ENCODE measurements at places on chromosomes 13 and 19.

DNA sequence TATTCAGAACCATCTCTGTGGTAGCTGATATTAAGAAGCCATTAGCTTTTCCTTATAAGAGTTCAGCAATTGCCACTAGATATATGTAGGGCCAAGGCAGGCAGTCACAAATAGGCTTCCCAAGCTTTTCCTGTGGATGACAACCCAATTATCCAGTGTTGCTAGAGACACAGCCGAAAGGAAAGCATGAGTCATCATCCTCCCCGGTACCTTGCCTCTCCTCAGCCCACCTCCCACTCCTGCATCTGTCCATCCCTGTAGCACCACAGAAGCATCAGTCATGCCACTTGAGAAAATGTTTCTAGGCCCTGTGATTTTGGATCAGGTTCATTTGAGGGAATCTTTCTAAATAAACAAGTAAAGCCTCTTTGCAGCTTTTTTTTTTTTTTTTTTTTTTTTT, 204.3 kb downstream of the DNAJC15 start:
- H3K27me3 ChIP-seq = no peaks in the 10 kb centered on the region
- no peak overlapping the region for H3K27ac ChIP-seq
- no peaks in the 10 kb centered on the region for H3K4me1 ChIP-seq
- DNase-seq = no peak
- H3K4me3 ChIP-seq = no peak overlapping the region

GRCh38 chr13:70016116-70016515, 91.5 kb upstream of the ATXN8OS start:
- no peaks in the 10 kb centered on the region for H3K27me3 ChIP-seq
- no peak overlapping the region for H3K27ac ChIP-seq
- no peak for DNase-seq
- H3K4me3 ChIP-seq = no peak overlapping the region
- H3K36me3 ChIP-seq = no peaks in the 10 kb centered on the region
- no peaks in the 10 kb centered on the region for H3K4me1 ChIP-seq

- H3K4me1 ChIP-seq = peaks cover 8% of the 10 kb centered on the region
- no peak overlapping the region for H3K4me3 ChIP-seq
- no peak overlapping the region for H3K27ac ChIP-seq
- no peaks in the 10 kb centered on the region for H3K36me3 ChIP-seq
- peaks cover 2% of the 10 kb centered on the region for H3K27me3 ChIP-seq
These were observed 106.1 kb downstream of the COL4A2 start for GRCh38 chr13:110413016-110413675.

DNA sequence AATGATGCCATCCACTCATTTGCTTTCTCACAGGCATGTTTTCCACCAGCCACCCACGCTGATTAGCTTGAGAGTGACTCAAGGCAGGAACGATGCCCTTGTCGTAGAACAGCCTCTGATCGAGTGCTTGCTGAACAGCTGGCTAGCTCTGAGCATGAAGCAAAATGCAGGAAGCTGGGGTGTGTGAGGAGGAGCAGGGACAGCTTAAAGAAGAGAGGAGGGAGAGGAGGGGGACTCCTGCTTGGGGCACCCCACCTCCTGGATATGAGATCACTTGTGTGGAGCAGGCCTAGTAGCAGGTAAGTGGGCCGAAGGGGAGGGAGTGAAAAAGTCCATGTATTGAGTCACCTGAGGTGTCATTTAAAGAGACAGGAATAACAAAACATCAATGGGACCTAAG, 48.8 kb downstream of the IRS2 start:
- H3K4me3 ChIP-seq = no peak overlapping the region
- no peak for DNase-seq
- H3K27me3 ChIP-seq = no peaks in the 10 kb centered on the region

DNA sequence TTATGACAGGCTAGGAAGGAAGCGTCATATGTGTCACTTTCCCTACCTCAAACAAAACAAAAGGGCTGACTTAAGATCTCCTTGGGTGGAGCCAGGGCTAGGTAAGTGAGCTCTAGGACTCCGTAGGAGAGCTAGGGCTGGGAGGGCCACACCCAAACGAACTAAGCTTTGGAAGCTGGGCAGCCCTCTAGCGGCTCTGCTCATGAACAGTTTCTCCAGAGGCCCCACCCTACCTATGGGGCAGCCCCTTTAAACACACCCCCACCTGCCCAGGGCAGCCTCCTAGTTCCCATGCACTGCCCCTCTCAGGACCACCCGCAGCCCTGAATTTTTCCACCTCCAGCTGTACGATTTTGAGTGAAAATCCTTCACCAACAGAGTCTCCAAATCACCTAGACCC, 3.5 kb downstream of the PEG3 start:
- no peaks in the 10 kb centered on the region for H3K36me3 ChIP-seq
- peaks cover 23% of the 10 kb centered on the region for H3K27me3 ChIP-seq
- no peak overlapping the region for H3K27ac ChIP-seq
- no peak overlapping the region for H3K4me3 ChIP-seq
- DNase-seq = no peak

DNA sequence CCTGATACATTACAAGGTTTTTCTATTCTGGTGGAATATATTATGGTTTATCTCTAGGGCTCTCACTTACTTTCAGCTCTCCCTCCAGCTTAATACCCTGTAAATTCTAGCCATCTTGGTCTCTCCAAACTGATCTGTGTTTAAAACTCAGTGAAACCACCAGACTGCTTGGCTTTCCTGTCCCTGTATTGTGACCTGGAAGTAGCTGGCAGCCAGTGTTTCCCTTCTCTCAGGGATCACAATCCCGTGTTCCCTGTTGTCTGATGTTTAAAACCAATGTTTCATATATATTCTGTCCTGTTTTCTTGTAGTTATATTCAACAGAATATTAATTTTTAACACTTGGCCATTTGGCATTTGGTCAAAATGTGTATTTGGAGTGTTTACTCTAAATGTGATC, 8.0 kb downstream of the AKAP11 start:
- H3K4me1 ChIP-seq = peaks cover 9% of the 10 kb centered on the region
- DNase-seq = no peak
- H3K4me3 ChIP-seq = no peak overlapping the region
- H3K27ac ChIP-seq = no peak overlapping the region
- no peaks in the 10 kb centered on the region for H3K27me3 ChIP-seq
- no peaks in the 10 kb centered on the region for H3K36me3 ChIP-seq

- no peaks in the 10 kb centered on the region for H3K4me1 ChIP-seq
- no peak overlapping the region for H3K4me3 ChIP-seq
- H3K27me3 ChIP-seq = no peaks in the 10 kb centered on the region
- H3K27ac ChIP-seq = no peak overlapping the region
These were observed 104.3 kb upstream of the PCDH17 start for GRCh38 chr13:57527114-57527735.

DNA sequence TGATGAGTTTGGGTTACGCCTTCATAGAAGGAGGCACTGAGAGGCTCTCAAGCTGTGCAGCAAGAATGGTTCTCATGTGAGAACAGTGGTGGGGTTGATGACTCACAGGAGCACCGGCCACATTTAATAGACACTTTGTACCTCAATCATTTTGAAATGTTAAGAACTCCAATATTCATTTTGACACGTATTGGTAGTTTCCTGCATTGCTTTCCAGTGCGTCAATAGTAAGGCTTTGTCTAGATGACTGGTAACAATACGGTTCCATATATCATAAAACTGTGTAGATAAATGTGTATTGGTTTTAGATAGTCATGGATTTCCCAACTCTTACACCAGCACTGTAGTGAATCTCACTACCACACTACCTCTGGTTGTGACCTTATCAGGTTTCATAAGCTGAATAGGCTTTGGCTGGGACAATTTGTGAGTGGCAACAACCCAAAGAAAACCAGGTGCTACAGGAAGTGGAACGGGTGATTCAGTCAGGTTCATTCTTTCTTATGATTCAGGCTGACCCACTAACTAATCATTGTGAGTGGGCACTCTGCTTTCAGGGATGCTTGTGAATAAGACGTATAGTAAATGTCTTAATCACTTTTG, 362.6 kb downstream of the KLF5 start:
- H3K27me3 ChIP-seq = no peaks in the 10 kb centered on the region
- H3K4me3 ChIP-seq = no peak overlapping the region
- no peaks in the 10 kb centered on the region for H3K4me1 ChIP-seq
- DNase-seq = no peak

- H3K27me3 ChIP-seq = no peaks in the 10 kb centered on the region
- no peak overlapping the region for H3K27ac ChIP-seq
- no peaks in the 10 kb centered on the region for H3K36me3 ChIP-seq
- H3K4me3 ChIP-seq = no peak overlapping the region
- no peak for DNase-seq
- no peaks in the 10 kb centered on the region for H3K4me1 ChIP-seq
These were observed 221.7 kb downstream of the KCNRG start for GRCh38 chr13:50236898-50237318.

GRCh38 chr13:32272021-32272683, 43.0 kb downstream of the ZAR1L start:
- H3K4me3 ChIP-seq = no peak overlapping the region
- no peak for DNase-seq
- no peak overlapping the region for H3K27ac ChIP-seq

GRCh38 chr13:32117701-32118100, 86.1 kb downstream of the FRY start:
- H3K4me1 ChIP-seq = peaks cover 9% of the 10 kb centered on the region
- H3K4me3 ChIP-seq = no peak overlapping the region
- DNase-seq = no peak
- H3K36me3 ChIP-seq = peaks cover 3% of the 10 kb centered on the region
- H3K27ac ChIP-seq = no peak overlapping the region

GRCh38 chr19:42148266-42148665, 16.0 kb upstream of the POU2F2 start:
- no peak overlapping the region for H3K27ac ChIP-seq
- H3K36me3 ChIP-seq = no peaks in the 10 kb centered on the region
- peaks cover 22% of the 10 kb centered on the region for H3K4me1 ChIP-seq
- H3K4me3 ChIP-seq = no peak overlapping the region
- no peaks in the 10 kb centered on the region for H3K27me3 ChIP-seq
- peak; percentile 61 for DNase-seq

- H3K27ac ChIP-seq = peak overlapping the region; percentile 89
- peaks cover 11% of the 10 kb centered on the region for H3K4me1 ChIP-seq
- no peaks in the 10 kb centered on the region for H3K36me3 ChIP-seq
These were observed 883 bp downstream of the ZNF441 start for GRCh38 chr19:11767633-11768133.

GRCh38 chr19:10604460-10604980, 17.4 kb upstream of the AP1M2 start:
- H3K27me3 ChIP-seq = no peaks in the 10 kb centered on the region
- DNase-seq = peak; percentile 16
- no peaks in the 10 kb centered on the region for H3K36me3 ChIP-seq
- peaks cover 28% of the 10 kb centered on the region for H3K4me1 ChIP-seq
- peak overlapping the region; percentile 99 for H3K4me3 ChIP-seq

DNA sequence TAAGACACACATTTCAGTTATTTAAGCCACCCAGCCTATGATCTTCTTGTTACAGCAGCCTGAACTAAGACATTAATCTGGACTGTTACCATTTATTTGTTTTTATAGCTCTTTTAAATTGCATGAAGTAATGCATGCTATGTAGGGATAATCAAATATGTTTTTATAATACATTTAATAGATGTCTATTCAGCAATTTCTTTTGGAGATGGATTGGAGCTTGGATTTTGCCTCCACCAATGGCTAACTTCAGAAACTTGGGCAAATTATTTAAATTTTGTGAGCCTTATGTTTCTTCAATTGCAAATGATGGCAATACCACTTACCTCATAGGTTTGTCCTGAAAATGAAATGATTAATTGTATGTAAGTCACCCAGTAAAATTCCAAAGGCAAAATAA, 288.7 kb downstream of the GPC6 start:
- DNase-seq = no peak
- no peak overlapping the region for H3K27ac ChIP-seq
- no peak overlapping the region for H3K4me3 ChIP-seq

DNA sequence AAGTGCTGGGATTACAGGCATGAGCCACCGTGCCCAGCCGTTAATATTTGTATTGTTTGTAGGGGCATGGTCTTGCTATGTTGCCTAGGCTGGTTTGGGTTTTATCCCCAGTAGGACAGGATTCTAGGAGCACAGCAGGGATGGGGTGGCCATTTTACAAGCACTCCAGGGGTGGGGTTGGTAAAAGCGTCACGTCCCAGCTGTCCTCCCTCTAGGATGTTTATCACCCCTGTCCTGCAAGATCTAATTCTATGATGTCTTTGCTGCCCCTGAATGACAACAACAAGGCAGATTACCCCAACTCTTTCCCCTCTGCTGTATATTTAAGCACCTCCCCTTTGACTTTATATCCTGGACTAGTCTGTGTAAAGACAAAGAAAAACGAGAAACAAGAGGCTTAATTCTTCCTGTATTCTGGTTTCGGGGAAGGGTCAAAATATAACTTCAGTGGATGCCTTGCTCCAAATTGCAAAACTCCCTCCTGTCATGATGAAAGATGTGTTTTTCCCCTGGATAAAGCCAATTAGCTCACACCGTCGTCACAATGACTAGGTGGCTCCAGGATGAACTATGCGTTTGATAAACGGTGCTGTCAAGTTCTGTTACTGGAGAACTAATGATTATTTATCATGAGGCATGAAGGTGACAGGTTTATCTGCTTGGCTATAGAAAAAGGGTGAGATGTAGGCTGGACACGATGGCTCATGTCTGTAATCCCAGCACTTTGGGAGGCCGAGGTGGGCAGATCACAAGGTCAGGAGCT, 27.8 kb upstream of the OR1M1 start:
- DNase-seq = no peak
- no peak overlapping the region for H3K4me3 ChIP-seq
- H3K27me3 ChIP-seq = no peaks in the 10 kb centered on the region
- no peak overlapping the region for H3K27ac ChIP-seq
- H3K4me1 ChIP-seq = no peaks in the 10 kb centered on the region
- no peaks in the 10 kb centered on the region for H3K36me3 ChIP-seq

GRCh38 chr13:111423168-111423785, 102.8 kb downstream of the TEX29 start:
- H3K27me3 ChIP-seq = no peaks in the 10 kb centered on the region
- H3K4me3 ChIP-seq = no peak overlapping the region
- H3K36me3 ChIP-seq = no peaks in the 10 kb centered on the region
- H3K27ac ChIP-seq = no peak overlapping the region
- DNase-seq = no peak

- no peak for DNase-seq
- no peak overlapping the region for H3K27ac ChIP-seq
- H3K4me3 ChIP-seq = no peak overlapping the region
- H3K36me3 ChIP-seq = no peaks in the 10 kb centered on the region
- no peaks in the 10 kb centered on the region for H3K27me3 ChIP-seq
These were observed 596.5 kb upstream of the KLF12 start for GRCh38 chr13:74730556-74731331.

GRCh38 chr13:29405401-29405800, 190.1 kb downstream of the SLC7A1 start:
- DNase-seq = no peak
- no peak overlapping the region for H3K4me3 ChIP-seq
- H3K27ac ChIP-seq = no peak overlapping the region

- H3K27me3 ChIP-seq = no peaks in the 10 kb centered on the region
- no peaks in the 10 kb centered on the region for H3K36me3 ChIP-seq
- H3K4me1 ChIP-seq = no peaks in the 10 kb centered on the region
- no peak overlapping the region for H3K4me3 ChIP-seq
These were observed 99.9 kb downstream of the LHFPL6 start for GRCh38 chr13:39503048-39503447.

DNA sequence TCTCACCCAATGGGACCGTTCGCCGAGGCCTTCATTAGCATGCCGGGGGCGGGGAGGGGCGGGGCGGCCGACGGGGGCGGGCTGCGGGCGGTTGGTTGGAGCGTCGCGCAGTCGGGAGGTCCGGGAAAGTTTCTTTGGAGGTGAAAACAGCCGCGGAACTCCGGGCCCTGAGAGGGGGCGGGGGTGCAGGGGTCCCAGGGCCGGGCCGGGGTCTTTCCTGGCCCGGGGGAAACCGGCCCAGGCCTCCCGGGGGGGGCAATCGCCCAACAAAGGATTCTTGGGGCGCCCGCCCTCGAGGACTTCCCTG, at the start of gene HMG20B:
TSS of gene HMG20B (plus strand) at position 90 of the 307 bp plus-strand sequence. CDS start 366 bp downstream, outside the sequence.
- peaks cover 17% of the 10 kb centered on the region for H3K36me3 ChIP-seq
- H3K27ac ChIP-seq = peak within 1 kb of the TSS; percentile 77
- peak within 1 kb of the TSS; percentile 83 for H3K4me3 ChIP-seq
- no peak for DNase-seq
- H3K4me1 ChIP-seq = peaks cover 12% of the 10 kb centered on the region
- H3K27me3 ChIP-seq = no peaks in the 10 kb centered on the region
